ENCODE measurements at places on chromosomes 2 and 18.

- DNase-seq = peak; percentile 20
Observed at GRCh38 chr2:102473020-102473419, at the start of gene SLC9A4. Gene SLC9A4, plus strand, starts transcription at chr2:102473226. Its CDS starts 534 bp downstream, at chr2:102473760.

DNA sequence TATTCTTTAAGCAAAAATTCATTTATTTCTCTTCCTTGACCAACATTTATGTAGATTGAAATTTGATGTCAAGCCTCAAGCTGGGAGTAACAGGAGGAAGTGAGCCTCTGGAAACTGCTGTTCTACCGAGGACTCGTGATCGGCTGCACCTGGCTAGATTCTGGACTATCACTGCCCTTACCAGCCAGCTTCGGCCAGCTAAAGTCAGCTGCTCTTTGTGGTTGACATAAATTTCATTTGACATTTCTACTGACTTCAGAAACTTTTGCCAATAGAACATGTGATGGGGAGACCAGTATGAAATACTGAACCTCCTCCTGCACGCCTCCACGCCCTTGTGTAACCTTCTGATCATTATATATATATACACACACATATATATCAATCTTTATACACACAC is 74.2 kb upstream of the RGPD5 start:
- DNase-seq = no peak

DNA sequence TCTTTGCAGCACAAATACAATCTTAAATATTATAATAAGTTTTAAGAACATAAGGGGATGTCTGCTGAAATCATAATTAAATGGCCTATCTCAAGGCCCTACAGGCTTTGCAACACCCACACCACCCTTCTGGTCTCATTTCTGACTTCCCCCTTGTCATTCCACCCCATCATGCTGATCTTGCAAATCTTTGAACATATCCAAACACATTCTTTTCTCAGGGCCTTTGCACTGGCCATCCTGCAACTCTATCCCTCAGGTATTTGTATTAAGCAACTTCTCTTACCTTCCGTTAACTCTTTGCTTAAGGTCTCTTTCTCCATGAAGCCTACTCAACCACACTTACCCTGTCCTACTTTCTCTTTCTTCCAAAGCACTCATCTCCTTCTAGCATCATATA is 51.8 kb upstream of the CCDC150 start:
- no peak for DNase-seq

GRCh38 chr2:158686210-158686691 is 108.9 kb upstream of the DAPL1 start:
- no peak for DNase-seq
